ENCODE measurements at places on chromosomes 1 and 21.

- DNase-seq, result no peak
Observed at GRCh38 chr1:43711049-43711448, 3.7 kb downstream of the ST3GAL3 start.

- DNase-seq, result no peak
Observed at GRCh38 chr1:55249646-55250398, 34.7 kb upstream of the USP24 start.

DNA sequence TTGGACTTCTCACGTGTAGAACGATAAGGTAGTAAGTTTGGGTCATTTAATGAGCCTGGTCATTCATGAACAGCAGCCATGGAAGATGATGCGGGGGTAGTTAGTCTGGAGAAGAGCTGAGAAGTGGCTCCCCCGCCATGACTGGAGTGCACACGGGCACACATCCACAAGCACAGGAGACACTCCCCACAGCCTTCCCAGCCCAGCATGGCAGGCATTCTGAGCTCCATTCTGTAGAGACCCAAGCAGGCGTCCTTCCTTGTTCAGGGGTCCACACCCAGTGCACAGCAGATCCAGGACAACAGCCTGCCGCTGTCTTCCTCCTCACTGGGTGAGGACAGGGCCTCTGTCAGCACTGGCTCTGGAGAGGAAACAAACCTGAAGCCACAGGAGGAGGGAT lies 57.0 kb downstream of the SCCPDH start:
- DNase-seq, result no peak

GRCh38 chr1:10510520-10511493 lies 36.1 kb downstream of the PEX14 start:
- DNase-seq, result peak; percentile 77

DNA sequence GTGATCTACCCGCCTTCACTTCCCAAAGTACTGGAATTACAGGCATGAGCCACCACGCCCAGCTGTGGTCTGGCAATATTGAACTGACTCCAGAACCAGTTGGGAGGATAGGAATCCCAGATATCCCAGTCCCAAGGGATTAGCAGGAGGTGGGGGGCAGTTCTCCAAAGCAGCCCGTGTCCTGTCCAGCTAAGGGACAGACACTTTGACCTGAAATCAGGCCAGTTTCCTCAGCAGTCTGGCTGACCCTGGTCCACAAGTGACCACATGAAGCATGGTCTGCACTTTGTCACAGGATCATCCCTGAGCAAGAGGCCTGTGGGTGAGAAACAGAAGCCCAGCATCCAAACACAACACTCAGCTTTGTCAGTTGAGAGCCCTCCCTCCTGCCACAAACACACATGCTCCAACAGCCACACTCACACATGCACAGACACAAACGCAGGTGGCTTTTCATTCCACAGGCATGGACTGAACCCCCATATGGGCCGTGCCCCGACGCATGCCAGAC lies 2.7 kb upstream of the FDPS start:
- no peak for DNase-seq

GRCh38 chr1:7120863-7121621 lies 335.8 kb downstream of the CAMTA1 start:
- DNase-seq, result no peak

DNA sequence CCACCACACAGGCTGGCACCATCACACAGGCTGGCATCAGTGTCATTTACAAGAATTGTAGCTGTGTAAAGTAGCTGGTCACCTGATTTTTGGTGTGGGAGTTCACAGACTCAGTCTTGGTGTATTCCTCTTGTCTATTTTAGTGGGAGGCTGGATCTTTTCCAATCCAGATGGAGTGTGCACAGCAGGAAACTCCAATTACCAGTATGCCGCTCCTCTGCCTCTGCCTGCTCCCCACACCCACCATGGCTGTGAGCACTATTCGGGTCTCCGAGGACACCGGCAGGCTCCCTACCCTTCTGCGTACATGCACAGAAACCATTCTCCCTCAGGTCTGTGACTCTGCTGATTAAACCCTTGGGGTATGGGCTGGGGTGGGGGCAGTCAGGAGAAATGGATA lies 24.2 kb downstream of the TBX19 start:
- DNase-seq, result no peak

DNA sequence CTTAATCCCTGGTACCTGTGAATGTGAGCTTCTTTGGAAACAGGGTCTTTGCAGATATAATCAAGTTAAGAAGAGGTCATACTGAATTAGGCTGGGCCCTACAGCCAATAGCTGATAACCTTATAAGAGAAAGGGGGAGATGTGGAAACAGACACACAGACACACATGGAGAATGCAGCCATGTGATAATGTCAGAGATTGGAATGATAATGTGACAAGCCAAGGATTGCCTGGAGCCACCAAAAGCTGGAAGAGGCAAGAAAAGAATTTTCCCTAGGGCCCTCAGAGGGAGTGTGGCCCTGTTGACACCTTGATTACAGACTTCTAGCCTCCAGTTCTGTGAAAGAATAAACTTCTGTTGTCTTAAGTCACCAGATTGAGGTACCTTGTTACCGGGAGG lies 114.5 kb upstream of the SOD1 start:
- DNase-seq, result no peak

GRCh38 chr1:155176544-155177071 lies 3.0 kb downstream of the TRIM46 start:
- no peak for DNase-seq

GRCh38 chr1:15727866-15728534 lies 8.1 kb upstream of the SLC25A34 start:
- DNase-seq, result no peak

- no peak for DNase-seq
Observed at GRCh38 chr1:97372531-97372930, 548.3 kb downstream of the DPYD start.

DNA sequence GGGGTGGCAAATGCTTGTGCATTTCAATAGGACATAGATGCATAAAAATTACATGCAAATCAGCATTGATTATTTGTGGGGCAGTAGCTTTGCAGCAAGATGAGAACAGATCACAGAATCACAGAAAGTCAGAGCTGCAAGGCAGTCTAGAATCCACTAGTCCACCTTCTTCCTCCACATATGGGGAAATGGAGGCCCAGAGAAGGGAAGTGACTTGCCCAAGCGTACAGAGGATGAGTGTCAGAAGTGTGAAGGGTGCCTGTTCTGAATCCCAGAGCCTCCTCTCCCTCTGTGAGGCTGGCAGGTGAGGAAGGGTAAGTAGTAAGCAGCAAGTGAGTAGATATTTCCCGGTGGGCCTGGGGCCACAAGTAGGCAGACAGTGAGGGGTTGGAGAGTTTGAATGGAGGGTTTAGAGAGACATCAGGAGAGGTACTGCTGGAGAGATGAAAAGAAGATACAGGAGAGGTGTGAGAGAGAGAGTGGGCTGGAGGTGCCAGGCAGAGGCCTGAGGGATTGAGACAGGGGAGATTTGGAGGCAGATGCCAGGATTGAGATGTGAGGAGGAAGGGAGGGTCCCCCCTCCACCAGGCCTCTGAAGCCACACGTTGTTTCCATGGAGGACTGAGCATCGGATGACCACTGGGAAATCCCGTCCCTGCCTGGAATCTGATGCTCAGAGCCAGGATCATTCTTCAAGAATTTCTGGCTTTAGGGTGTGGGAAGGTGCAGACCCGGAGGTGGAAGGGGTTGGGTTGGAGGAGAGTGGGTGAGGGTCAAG lies 4.8 kb upstream of the MYOG start:
- no peak for DNase-seq

DNA sequence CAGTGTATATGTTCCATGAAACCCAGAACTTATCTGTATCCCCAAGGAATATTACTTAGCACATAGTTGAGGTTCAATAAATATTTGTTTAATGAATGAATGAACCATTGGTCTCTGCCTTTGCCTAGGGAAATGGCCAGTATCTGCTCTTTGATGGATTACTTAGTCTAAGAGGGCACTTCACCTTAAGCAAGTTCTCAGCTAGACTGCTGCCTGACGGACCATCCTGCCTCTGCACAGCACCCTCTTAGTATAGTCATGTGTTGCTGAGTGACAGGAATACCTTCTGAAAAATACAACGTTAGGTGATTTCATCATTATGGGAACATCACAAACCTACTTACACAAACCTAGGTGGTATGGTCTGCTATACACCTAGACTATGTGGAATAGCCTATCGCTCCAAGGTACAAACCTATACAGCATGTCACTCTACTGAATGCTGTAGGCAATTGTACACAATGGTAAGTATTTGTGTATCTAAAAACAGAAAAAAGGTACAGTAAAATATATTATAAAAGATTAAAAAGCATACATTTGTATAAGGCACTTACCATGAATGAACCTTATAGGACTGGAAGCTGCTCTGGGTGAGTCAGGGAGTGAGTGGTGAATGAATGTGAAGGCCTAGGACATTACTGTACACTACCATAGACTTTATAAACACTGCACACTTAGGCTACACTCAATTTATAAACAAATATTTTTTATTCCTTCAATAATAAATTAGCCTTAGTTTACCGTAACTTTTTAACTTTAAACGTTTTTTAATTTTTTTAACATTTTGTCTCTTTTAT lies 83.7 kb upstream of the LRRC8D start:
- DNase-seq, result no peak

DNA sequence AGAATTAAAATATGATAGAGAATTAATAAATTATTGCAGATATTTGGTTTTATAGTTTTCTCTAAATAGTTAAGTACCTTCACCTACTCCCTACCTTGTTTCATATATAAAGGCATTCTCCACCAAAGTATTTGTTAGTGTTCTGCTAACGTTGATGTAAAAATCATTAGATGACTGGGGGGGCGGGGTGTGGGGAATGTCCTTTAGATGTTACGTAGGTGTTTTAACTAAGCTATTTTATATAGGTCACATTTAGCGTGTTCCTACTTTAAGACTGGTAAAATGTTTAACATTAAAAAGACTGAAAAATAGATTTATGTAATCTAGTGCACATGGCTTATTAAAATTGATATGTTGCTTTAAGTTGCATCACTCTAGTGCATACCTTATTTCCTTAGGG lies 48.6 kb downstream of the PTPRC start:
- no peak for DNase-seq

GRCh38 chr21:41769111-41769510 lies 2.3 kb upstream of the RIPK4 start:
- no peak for DNase-seq

GRCh38 chr1:85445906-85446305 lies 19.1 kb downstream of the DDAH1 start:
- no peak for DNase-seq

DNA sequence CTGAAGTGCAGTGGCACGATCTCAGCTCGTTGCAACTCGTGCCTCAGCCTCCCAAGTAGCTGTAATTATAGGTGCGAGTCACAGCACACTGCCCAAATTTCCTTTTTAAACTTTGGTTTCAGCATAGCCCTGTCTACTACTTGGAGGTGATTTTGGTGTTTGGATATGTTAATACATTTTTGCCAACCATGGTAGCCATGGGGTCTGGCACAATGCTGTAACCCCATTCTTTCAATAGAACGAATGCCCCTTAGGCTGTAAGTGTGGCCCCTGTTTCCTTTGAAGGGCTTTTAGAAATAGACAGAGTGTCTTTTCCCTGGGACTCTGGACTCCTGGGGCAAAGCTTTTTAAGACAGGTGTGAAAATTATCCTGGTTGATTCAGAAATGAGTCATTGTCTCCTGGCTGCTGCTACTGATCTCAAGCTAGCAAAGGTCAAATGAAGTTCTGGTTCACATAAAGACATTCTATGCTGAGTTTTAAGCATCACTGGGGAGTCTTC lies 141.1 kb upstream of the RUNX1 start:
- DNase-seq, result no peak

- no peak for DNase-seq
Observed at GRCh38 chr1:228337711-228338520, 68.7 kb downstream of the TRIM11 start.

DNA sequence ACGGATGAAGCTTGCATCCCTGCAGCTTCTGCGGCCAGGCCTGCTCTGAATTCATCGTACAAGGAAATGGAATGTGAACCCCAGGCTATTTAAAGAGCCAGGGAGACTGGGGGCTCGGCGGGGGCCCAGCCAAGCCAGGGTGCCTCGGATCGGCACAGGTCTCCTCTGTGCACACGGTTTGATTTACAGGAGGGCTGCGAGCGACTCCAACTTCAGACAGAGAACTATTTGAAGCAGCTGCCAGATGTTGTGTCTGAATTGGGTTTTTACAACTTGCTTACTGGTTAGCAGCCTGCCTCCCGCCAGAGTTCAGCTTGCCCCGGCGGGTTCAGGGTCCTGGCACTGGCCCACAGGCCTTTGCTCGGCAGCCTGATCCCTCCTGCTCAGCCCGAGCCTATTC lies 83.2 kb downstream of the SPSB1 start:
- DNase-seq, result no peak

- DNase-seq, result no peak
Observed at GRCh38 chr21:44892095-44892494, 18.6 kb upstream of the PTTG1IP start.

DNA sequence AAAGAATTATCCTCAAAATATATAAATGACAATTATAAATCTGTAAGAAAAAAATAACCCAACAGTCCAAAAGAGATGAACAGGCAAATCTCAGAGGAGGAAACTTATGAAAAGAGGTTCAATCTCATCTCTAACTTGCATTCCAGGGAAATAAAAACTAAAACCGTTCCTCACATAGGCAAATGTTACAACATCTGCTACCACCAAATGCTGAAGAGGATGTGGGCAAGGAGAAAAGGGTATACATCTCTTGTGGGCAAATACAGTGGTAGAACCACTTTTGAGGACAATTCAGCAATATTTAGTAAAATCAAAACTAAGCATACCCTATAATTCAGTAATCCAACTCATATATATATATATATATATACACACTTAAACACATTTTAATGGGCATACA lies 33.7 kb upstream of the SGIP1 start:
- DNase-seq, result no peak

DNA sequence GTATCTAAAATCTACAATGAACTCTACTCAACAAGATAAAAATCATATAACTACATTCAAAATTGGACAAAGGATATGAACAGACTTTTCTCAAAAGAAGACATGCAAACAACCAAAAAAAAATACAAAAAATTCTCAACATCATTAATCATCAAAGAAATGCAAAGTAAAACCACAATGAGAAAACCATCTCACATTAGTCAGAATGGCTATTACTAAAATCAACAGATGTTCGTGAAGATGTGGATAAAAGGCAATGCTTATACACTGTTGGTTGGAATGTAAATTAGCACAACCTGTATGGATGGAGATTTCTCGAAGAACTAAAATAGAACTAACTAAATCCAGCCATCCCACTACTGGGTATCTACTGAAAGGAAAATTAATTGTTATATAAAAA lies 1080.8 kb downstream of the AMY1C start:
- no peak for DNase-seq
